ENCODE measurements at places on chromosomes 2 and 18.

- no peak overlapping the region for H3K4me3 ChIP-seq
- DNase-seq: no peak
- no peak overlapping the region for H3K27ac ChIP-seq
- H3K27me3 ChIP-seq: no peaks in the 10 kb centered on the region
- no peaks in the 10 kb centered on the region for H3K36me3 ChIP-seq
- H3K4me1 ChIP-seq: no peaks in the 10 kb centered on the region
These were observed 1194.7 kb upstream of the CRIM1 start for GRCh38 chr2:35160871-35161270.

DNA sequence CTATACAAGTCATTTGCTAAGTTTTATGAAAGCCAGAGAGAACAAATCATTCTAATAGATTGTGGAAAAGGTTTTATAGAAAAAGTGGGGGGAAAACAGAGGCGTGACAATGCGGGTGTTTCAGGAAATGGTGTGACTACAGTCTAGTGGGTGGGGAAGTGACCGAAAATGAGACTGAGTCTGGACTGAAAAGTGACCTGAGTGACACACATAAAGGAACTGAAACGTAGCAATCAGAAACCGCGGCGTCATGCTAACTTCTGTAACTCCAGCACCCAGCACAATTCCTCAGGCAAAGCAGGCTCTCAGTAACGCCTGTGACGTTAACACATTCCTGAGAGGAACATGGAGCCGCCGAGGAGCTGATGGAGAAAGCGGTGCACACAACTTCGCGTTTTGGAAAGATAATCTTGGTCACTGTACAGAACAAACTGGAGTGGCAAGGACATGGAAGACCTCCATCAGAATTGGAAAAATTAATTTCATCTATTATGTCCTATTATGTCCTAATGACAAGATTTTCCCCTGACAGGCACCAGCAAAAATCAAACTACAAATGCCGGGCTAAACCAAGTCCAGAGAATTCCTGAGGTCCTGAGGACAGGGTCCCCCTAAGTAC, 1.4 kb upstream of the CD226 start:
- DNase-seq: no peak
- no peak overlapping the region for H3K27ac ChIP-seq
- H3K4me3 ChIP-seq: no peak overlapping the region
- no peaks in the 10 kb centered on the region for H3K36me3 ChIP-seq
- H3K4me1 ChIP-seq: peaks cover 13% of the 10 kb centered on the region

DNA sequence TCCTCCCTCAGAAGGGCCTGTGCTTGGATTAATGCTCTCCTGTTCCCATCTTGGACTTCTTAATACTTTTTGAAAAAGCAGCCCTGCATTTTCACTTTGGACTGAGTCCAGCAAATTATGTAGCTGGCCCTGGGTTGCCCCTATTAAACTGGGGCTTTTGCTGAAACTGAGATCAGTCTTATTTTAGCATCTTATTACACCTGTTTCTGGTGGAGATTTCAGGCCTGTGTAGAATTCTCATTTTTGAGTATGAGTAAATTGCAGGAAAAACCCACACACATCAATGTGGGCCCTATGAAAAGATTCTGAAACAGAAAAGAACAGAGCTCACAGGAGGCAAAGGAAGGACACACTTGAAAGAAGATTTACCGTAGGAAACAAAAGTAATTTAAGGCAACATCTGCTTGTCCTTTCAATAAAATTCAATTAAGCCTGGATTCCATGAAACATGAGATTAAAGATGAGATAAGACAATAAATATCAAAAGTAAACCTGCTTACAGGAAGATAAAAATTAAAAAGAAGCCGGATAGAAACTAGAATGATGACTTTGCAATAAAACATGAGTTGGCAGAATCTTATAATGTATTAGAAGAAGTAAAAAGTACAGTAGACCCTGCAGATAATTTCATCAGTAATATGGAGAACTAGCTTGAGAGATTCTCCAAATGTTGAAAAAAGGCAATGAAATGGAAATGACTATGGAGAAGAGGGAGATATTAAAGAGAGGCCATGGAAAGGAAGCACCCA, 90.7 kb upstream of the GCFC2 start:
- DNase-seq: no peak
- H3K27ac ChIP-seq: no peak overlapping the region
- no peaks in the 10 kb centered on the region for H3K4me1 ChIP-seq
- H3K36me3 ChIP-seq: no peaks in the 10 kb centered on the region
- H3K27me3 ChIP-seq: peaks cover 4% of the 10 kb centered on the region

GRCh38 chr2:67600222-67600871, 203.2 kb downstream of the ETAA1 start:
- no peak overlapping the region for H3K4me3 ChIP-seq
- H3K27me3 ChIP-seq: no peaks in the 10 kb centered on the region

GRCh38 chr2:173881886-173882285, 83.3 kb downstream of the SP3 start:
- H3K4me1 ChIP-seq: no peaks in the 10 kb centered on the region
- H3K36me3 ChIP-seq: no peaks in the 10 kb centered on the region
- peaks cover 3% of the 10 kb centered on the region for H3K27me3 ChIP-seq
- no peak overlapping the region for H3K27ac ChIP-seq
- no peak overlapping the region for H3K4me3 ChIP-seq
- no peak for DNase-seq

GRCh38 chr18:38751898-38752297, 1186.3 kb upstream of the CELF4 start:
- no peaks in the 10 kb centered on the region for H3K27me3 ChIP-seq
- H3K4me3 ChIP-seq: no peak overlapping the region
- no peaks in the 10 kb centered on the region for H3K36me3 ChIP-seq
- no peak for DNase-seq
- H3K4me1 ChIP-seq: no peaks in the 10 kb centered on the region

All from endothelial cell (in vitro differentiated cells).